Peyer's patch (tissue), 4 donors: ENCODE measurements at places on chromosomes 3 and 15. TPM values are rescaled to one million over a fixed set of nuclear protein-coding genes. Genes with fewer than 3 reads are reported as not detected.

The LMLN gene
- total RNA-seq, result 6.2 TPM

The SI gene
- total RNA-seq, result 1,142 TPM

The GRM7 gene
- 0.40 TPM for total RNA-seq

The ONECUT1 gene
- total RNA-seq, result not detected

- H3K4me3 ChIP-seq, result no peak overlapping the region
- no peaks in the 10 kb centered on the region for H3K36me3 ChIP-seq
These were observed 160.7 kb upstream of the MCTP2 start for GRCh38 chr15:94070356-94071295.

- no peaks in the 10 kb centered on the region for H3K4me1 ChIP-seq
These were observed 38.0 kb upstream of the TM4SF1 start for GRCh38 chr3:149415484-149415883.

DNA sequence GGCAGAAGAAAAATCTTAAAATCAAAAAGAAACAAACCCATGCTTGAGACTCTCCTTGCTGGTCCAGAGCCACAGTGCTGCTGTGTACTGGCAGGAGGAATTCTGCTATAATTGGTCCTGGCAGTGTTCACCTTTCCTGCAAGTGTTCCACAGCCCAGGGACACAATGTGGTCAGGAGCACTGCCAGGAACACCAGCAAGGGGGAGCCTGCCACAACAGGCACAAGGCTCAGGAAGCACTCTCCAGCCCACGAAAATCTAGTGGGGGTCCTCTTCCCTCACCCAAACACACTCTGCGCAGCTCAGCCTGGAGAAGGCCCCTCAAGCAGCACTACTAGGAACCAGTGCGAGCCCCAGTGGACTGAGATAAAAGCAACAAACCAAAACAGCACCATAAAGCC lies 92.9 kb downstream of the UBE3A start:
- H3K4me3 ChIP-seq, result no peak overlapping the region
- no peak for DNase-seq
- H3K4me1 ChIP-seq, result no peaks in the 10 kb centered on the region
- H3K27ac ChIP-seq, result no peak overlapping the region
- H3K27me3 ChIP-seq, result no peaks in the 10 kb centered on the region

DNA sequence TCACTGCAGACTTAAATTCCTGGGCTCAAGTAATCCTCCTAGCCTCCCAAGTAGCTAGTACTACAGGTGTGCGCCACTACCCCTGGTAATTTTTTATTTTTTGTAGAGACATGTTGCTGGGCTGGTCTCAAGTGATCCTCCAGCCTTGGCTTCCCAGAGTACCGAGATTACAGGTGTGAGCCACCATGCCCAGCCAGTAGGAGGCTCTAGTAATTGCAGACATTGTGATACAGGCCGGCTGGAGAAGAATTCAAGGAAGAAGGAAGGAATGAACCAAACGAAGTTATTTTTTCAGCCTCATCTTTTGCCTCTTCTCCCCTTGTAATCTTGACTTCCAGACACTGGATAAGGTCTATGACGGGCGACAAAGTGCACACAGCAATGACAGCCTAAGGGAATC lies 3.2 kb upstream of the PPP4R2 start:
- H3K27ac ChIP-seq, result no peak overlapping the region
- H3K36me3 ChIP-seq, result no peaks in the 10 kb centered on the region
- H3K27me3 ChIP-seq, result no peaks in the 10 kb centered on the region
- no peak overlapping the region for H3K4me3 ChIP-seq
- H3K4me1 ChIP-seq, result peaks cover 4% of the 10 kb centered on the region

DNA sequence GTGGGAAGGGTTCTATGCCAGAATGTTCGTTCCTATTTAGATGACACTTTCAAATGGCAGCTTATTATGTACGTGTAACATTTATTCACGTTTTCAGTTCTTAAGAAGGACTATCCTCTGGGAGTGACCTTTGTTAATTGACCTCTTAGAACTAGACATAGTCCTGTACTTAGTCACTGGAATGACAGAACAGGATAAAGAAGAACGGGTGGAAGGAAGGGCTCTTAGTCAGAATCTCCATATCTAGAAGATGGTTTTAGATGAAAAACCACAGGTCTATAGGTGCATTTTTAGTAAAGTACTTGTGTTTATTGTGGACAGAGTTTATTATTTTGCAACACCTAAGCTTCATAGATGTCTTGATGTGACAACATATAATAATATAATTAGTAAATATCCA lies 6.5 kb downstream of the METTL6 start:
- no peaks in the 10 kb centered on the region for H3K27me3 ChIP-seq
- no peaks in the 10 kb centered on the region for H3K4me1 ChIP-seq
- H3K36me3 ChIP-seq, result no peaks in the 10 kb centered on the region
- no peak overlapping the region for H3K4me3 ChIP-seq

GRCh38 chr3:50423543-50423942 lies 64.2 kb upstream of the TMEM115 start:
- no peak for DNase-seq
- no peaks in the 10 kb centered on the region for H3K27me3 ChIP-seq
- no peak overlapping the region for H3K27ac ChIP-seq
- no peaks in the 10 kb centered on the region for H3K36me3 ChIP-seq

DNA sequence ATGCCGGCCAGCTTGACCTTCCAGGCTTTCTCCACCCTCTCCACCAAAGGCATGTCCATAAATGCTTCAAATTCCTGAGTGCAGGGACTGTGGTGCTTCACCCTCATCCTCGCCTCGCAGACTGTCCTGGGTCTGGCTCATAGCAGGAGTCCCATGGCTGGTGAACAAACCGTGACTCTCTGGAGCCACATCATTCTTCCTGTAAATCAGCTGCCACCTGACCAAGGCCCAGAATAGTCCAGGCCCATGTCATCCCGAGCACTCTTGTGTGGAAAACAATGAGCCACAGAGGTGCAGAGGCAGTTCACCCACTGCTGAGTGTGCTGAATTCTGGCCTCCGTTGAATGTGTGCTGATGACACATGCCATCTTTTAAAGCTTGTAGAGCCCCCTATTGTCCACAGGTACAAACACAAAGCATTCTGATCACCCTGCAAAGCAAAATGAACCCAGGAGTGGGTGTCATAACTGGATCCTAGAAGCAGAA lies 68.6 kb downstream of the ABHD5 start:
- H3K27ac ChIP-seq, result no peak overlapping the region
- no peaks in the 10 kb centered on the region for H3K36me3 ChIP-seq
- no peak overlapping the region for H3K4me3 ChIP-seq
- H3K27me3 ChIP-seq, result no peaks in the 10 kb centered on the region
- no peaks in the 10 kb centered on the region for H3K4me1 ChIP-seq

DNA sequence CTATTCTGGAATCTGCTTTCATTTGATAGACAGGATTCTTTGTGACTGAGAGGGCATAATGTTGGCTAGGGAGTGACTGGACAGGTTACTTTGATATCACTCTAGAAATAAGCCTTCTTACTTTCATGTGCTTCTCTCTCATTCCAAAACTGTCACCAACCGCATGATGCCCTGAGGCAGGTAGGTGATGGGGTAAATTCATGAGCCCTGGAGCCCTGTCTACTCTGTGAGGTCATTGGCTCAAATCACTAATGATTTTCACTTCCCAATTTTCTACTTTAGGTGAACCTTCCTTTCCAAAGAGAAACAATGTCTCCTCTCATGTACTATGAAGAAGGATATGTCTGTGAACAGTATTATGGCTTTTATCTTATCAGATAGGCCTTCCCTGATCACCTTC lies 596.7 kb downstream of the TUSC7 start:
- H3K27ac ChIP-seq, result no peak overlapping the region
- DNase-seq, result no peak
- no peak overlapping the region for H3K4me3 ChIP-seq
- H3K27me3 ChIP-seq, result no peaks in the 10 kb centered on the region

GRCh38 chr15:51051776-51052175 lies 42.9 kb downstream of the TNFAIP8L3 start:
- no peaks in the 10 kb centered on the region for H3K27me3 ChIP-seq
- H3K36me3 ChIP-seq, result no peaks in the 10 kb centered on the region
- no peak overlapping the region for H3K27ac ChIP-seq
- no peak overlapping the region for H3K4me3 ChIP-seq
- DNase-seq, result no peak
- H3K4me1 ChIP-seq, result peaks cover 5% of the 10 kb centered on the region

DNA sequence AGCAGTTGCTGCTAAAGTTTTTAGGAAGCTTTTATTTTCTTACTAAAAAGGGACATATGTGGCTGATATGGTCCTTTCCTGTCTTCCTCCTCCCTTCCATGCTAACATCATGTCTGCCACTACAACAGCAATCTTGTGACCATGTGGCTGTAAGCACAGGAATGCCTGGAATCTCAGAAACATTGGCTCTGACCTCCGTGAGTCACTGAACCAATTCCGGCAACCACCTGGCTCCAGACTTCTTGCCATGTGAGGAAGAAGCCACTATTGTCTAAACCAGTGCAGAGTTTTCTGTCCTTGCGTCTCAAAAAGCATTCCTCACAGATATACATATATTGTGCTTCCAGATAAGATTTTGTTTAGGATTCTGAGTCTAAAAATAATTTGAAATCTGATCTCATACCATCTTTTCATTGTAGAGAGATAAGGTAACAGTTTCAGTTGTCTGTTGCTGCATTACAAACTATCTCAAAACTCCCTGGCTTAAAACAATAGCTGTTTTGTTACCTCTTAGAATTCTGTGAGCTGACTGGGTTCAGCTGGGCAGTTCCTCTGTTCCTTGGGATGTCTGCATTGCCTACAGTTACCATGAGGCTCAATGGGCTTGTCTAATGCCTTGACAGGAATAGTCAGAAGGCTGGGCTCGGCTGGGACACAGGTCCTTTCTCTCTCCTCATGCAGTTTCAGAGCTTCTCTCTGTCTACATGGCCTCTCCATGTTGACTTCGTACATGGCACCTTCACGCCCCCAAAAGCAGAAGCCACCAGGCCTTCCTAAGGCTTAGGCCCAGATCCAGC lies 77.3 kb upstream of the MAGI1 start:
- H3K4me1 ChIP-seq, result no peaks in the 10 kb centered on the region
- no peak overlapping the region for H3K4me3 ChIP-seq
- no peaks in the 10 kb centered on the region for H3K36me3 ChIP-seq
- no peak for DNase-seq
- H3K27ac ChIP-seq, result no peak overlapping the region
- no peaks in the 10 kb centered on the region for H3K27me3 ChIP-seq

GRCh38 chr15:79051029-79051428 lies 39.6 kb downstream of the RASGRF1 start:
- H3K4me3 ChIP-seq, result no peak overlapping the region
- no peak for DNase-seq
- H3K27me3 ChIP-seq, result no peaks in the 10 kb centered on the region
- H3K36me3 ChIP-seq, result no peaks in the 10 kb centered on the region
- H3K27ac ChIP-seq, result no peak overlapping the region
- no peaks in the 10 kb centered on the region for H3K4me1 ChIP-seq

DNA sequence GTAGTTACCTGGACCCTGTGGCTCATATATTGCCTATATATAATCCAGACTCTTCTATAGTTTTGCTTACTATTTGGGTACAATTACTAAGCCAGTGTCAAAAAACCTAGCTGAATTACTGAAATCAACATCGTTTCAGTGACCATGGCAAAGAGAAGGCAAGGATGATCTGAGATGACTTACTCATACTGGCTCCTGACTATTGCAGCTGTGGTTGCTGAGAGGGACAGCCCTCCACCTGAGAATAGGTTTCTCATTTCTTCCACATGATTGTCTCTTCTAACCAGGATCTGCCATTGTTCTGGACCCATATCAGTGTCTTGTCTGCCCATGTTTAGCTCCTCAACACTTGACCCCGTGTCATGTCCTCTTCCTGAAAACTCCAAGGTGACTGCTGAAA lies 30.2 kb downstream of the CASR start:
- H3K36me3 ChIP-seq, result no peaks in the 10 kb centered on the region
- H3K4me1 ChIP-seq, result no peaks in the 10 kb centered on the region
- H3K27me3 ChIP-seq, result no peaks in the 10 kb centered on the region
- no peak for DNase-seq

DNA sequence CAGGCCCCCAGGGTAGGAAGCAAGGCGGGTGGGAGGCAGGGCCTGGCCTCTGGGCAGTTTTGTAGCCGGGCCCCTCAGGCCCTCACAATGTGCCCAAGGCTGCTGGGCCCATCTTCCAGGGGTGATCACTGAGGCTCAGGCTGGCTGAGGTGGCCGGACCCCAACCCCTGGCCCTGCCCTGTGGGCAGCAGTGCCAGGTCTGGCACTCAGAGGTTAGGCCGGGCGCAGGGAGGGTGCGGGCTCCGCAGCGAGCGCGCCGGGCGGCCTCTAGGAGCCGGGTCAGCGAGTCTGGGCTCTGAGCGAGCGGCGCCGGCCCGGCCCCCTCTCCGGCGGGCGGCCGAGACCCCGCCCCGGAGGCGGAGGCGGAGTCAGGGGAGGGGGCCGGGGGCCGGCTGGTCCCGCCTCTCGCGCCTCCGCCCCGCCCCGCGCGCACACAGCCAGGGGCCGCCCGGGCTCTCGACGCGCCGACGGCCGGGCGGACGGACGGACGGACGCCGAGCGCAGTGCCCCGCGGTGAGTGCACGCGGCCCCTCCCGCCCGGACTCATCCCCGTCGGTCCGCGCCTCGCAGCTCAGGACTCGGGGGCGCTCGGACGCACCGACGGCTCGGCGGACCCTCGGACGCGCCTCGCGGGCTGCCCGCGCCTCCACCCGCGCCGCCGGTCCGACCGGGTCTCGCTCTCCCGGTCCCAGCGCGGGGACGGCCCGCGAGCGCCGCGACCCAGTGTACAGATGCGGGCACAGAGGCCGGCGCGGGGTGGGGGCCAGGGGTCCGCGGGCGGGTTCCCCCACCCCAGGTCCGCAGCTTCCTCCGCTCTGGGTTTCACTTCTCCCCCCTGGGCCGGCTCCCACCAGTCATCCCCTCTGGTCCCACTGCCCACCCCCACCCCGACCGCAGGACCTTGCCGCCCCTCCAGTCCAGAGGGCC lies at the start of gene FBLN2:
Gene FBLN2, plus strand, starts transcription at position 430 of the 927 bp plus-strand sequence. CDS start 21,231 bp downstream, outside the sequence.
- no peaks in the 10 kb centered on the region for H3K36me3 ChIP-seq
- no peaks in the 10 kb centered on the region for H3K4me1 ChIP-seq
- no peak for DNase-seq

- no peak for DNase-seq
- H3K27ac ChIP-seq, result no peak overlapping the region
- H3K4me3 ChIP-seq, result no peak overlapping the region
These were observed 35.7 kb downstream of the EEFSEC start for GRCh38 chr3:128188956-128189355.

DNA sequence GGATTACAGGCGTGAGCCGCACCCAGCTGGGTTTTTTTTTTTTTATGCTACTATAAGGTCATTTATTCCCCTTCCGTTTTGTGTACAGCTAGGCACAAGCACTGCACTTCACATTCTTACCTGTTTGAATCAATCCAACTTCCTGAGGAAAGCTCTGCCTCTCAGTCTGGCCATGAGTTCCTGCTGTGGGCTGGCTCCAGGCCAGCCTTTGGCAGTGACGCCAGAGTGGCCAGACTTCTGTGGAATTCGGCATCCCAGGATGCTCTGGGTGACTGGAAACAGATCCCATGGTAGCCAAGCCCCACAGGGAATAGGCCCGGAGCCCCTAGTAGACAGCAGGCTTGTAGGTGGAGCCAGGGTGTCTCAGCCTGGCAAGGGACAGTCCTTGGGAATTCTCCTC lies 21.5 kb upstream of the TIMP4 start:
- H3K4me3 ChIP-seq, result no peak overlapping the region
- no peaks in the 10 kb centered on the region for H3K27me3 ChIP-seq
- DNase-seq, result no peak
- H3K36me3 ChIP-seq, result no peaks in the 10 kb centered on the region
- no peak overlapping the region for H3K27ac ChIP-seq
- H3K4me1 ChIP-seq, result no peaks in the 10 kb centered on the region
